ENCODE measurements at places on chromosomes 6 and 20.

GRCh38 chr6:160756871-160757270, 54.8 kb downstream of the PLG start:
- DNase-seq: peak; percentile 3

- DNase-seq: no peak
Observed at GRCh38 chr6:169982461-169983386, 231.3 kb downstream of the ERMARD start.

DNA sequence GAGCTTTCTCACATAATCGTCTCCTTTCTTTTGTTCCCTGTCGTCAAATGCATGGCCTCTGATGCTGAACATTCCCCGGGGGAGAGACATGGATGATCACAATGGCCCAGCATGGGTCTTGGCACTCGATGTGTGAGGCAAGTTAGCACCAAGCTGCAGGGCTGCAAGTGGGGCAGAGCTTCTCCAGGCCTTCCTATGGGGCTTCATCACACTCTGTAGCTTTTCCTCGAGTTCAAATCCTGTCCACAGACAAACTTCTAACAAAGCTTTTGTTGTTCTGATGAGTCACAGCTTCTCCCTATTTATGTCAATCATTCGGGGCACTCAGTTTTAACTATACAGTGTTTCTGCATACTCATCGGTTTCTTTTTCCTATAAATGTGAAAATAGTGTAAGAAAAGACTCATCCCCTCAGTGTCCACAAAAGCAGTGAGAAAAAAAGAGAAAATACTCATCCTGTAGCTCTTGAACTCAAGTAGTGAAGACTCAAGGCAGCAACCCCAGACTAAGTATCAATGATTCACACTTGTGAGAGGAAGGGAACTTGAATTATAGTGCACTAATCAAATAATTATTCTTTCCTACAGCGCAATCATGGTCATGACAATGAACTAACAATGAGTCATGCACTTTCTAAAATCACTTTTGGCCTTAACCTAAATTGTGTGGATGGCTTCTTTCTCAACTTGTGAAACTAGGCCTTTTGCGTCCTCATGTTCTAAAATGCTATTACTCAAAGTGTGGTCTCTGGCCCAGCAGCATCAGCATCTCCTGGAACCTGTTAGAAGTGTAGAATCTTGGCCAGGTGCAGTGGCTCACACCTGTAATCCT, 68.4 kb upstream of the NOX3 start:
- DNase-seq: peak; percentile 96

- no peak for DNase-seq
Observed at GRCh38 chr20:34061695-34062094, 50.3 kb downstream of the EIF2S2 start.

DNA sequence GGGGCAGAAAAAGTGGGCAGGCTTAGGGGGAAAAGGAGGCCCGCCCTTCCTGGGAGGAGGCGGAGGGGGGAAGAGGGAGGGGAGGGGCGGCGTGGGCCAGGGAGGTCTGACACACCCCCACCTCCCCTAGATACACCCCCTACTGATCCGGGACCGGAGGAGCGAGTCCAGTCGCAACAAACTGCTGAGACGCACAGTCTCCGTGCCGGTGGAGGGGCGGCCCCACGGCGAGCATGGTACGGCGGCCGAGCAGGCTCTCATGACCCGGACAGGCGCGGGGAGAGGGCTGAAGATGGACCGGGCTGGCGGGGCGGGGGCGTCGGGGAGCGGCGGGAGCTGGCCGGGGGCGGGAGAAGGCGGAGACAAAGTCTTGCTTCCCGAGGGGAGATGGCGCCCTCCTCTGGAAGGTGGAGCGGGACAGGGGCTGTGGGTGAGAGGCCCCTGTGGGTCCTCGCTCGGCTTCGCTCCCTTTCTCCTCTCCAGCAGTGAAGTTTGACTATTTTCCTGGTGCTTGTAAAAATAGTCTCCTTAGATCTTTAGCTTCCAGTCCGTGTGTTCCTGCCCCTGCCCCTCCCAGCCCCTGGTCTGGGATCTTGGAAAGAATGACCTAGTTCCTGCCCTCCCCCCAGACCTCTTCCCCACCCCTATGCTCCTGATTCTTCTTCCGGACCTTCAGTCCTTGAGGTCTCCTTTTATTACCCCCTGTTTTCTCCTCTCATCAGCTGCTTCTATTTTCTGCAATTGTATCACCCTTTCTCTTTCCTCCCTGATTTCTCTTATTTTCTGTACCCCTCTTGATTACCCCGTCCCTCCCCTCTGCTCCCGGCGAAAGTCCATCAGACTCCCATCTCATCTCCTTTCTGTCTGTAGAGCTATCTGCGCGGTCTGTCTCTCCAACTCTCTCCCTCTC, 6.1 kb downstream of the SYNGAP1 start:
- DNase-seq: peak; percentile 93

DNA sequence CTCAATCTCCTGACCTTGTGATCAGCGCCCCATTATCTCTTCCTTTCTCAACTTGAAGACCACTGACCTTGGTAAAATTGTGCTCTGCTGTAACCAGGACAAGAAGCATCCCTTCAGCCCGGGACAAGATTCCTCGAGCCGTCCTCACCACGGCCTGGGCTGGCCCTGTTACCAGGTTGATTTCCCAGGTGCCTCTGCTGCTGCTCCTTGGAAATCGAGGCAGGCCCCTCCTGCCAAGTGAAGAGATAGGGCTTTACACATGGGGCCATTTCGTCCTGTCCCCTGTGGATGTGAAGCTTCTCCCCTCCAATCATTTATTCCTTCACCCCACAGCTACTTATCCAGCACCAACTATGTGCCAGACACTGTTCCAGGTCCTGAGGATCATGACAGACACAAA, 21.5 kb downstream of the RAB44 start:
- no peak for DNase-seq

GRCh38 chr6:35512740-35513139, at the start of gene TULP1:
TSS of gene TULP1 (minus strand) at chr6:35512896. CDS start at chr6:35512858, 38 bp downstream.
- DNase-seq: no peak

- DNase-seq: no peak
Observed at GRCh38 chr20:47338131-47338628, 18.3 kb downstream of the ZMYND8 start.

DNA sequence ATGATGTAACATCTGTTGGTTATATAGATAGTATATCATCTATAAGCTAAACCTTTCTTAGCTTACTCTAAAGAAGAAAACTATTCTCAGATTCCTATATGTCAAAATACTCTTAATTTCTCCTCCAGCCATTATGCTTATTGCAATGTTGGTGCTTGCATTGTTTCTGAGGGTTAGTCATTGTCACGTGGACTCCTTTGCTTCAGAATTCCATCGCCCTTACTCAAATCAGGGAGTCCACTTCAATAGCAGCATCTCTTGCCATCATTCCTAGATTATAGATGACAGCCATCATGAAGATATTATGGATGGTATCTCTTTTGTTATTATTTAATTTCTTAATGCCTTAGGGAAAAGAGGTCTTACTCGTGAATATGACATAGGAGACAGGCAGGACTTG, 776.1 kb downstream of the TENT5A start:
- DNase-seq: no peak

- DNase-seq: no peak
Observed at GRCh38 chr20:58571693-58572427, 56.7 kb upstream of the APCDD1L start.

DNA sequence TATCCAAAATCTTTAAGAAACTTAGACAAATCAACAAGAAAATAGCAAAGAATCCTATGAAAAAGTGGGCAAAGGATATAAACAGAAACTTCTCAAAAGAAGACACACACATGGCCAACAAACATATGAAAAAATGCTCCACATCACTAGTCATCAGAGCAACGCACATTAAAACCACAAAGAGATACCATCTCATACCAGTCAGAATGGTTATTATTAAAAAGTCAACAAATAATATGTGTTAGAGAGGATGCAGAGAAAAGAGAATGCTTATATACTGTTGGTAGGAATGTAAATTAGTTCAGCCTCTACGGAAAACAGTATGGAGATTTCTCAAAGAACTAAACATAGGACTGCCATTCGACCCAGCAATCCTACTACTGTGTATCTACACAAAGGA, 212.0 kb upstream of the DTNBP1 start:
- no peak for DNase-seq

GRCh38 chr20:51884561-51884960, 82.2 kb upstream of the SALL4 start:
- DNase-seq: no peak

- no peak for DNase-seq
Observed at GRCh38 chr6:68760941-68761676, 126.0 kb downstream of the ADGRB3 start.

DNA sequence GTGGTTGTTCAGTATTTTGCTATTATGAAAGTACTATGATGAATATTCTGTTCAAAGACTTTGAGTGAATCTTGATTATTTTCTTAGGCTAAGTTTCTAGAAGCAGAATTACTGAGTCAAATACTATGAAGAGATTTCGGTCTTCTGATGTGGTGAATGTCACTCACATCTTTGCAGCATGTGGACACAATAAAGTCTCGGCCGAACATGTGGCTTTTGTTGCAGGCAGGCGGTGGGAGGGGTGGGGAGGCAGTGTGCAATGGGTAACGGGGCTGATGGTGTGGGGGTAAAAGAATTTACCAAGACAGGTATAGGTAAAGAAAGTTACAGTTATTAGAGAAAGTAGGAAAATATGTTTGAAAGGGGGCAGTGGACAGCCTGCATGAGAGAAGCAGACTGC, 156.4 kb upstream of the DTNBP1 start:
- no peak for DNase-seq

GRCh38 chr20:57313230-57313629, 16.4 kb upstream of the SPO11 start:
- no peak for DNase-seq

GRCh38 chr6:22880686-22881433, 311.5 kb downstream of the HDGFL1 start:
- DNase-seq: peak; percentile 15

GRCh38 chr6:760982-761955, 68.3 kb upstream of the EXOC2 start:
- DNase-seq: no peak

GRCh38 chr6:30727920-30728553, 7.9 kb downstream of the TUBB start:
- DNase-seq: peak; percentile 53

DNA sequence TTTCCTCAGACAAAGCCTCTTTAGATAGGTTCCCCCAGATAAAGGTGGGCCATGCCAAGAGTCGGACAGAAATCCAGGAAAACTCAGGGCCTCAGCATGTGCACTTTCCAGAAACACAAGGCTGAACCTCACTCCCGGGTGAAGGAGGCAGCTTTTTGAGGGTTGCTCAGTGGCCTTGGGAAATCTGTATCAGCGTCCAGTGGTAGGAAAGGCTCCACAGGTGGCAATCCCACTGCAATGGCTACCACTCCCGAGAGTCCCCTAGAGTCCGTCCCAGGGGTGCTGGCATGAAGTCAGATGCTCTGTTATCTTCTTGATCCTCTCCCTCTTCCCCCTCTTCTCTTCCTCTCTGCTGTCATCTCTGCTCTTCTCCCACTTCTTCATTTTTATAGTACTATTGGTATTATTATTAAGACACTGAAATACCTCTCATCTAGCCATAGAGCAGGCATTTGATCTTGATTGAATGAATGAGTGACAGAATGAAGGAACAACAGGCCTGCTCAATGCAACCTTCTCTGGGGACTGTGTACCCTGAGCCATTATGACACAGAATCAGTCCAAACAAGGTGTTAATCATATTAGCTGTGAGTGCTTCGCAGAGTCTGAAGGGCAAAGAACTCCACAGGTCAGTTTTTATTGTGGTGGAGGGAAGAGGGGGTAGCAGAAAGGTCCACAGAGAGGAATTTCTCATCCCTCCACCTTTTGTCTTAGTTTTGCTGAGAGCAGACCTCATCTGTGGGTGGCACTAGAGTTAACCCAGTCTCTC, 13.3 kb downstream of the SLC22A1 start:
- no peak for DNase-seq

DNA sequence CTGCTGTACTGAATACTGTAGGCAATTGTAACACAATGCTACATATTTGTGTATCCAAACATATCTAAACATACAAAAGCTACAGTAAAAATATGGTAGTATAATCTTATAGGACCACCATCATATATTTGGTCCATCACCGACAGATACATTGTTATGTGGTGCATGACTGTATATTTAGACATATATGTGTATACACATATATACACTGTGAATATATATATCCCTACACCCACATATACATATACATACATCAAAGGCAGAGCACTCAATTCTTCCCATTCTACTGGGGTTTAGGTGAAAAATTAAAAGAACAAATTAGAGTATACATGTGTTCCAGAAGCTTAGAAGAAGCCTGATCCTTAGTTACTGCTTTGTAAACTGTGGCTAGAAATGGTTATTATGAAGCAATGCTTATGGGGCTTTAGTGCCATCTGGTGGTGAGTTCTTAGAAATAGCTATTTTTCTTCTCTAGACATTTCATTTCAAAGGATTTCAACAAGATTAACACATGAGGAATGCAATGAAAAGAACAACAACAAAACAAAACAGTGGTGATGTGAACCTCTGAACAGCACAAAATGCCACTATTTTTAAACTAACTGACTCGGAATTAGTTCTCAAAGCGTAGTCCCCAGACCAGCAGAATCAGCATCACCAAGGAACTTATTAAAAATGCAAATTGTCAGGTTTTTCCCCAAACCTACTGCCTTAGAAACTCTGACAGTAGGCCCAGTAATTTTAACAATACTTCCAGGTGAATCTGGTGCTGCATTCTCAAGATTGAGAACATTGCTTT, 38.0 kb downstream of the PKHD1 start:
- DNase-seq: peak; percentile 77

GRCh38 chr6:4676016-4676415, 100.2 kb upstream of the CDYL start:
- DNase-seq: no peak

- peak; percentile 80 for DNase-seq
Observed at GRCh38 chr6:33314515-33314942, 651 bp upstream of the TAPBP start.

DNA sequence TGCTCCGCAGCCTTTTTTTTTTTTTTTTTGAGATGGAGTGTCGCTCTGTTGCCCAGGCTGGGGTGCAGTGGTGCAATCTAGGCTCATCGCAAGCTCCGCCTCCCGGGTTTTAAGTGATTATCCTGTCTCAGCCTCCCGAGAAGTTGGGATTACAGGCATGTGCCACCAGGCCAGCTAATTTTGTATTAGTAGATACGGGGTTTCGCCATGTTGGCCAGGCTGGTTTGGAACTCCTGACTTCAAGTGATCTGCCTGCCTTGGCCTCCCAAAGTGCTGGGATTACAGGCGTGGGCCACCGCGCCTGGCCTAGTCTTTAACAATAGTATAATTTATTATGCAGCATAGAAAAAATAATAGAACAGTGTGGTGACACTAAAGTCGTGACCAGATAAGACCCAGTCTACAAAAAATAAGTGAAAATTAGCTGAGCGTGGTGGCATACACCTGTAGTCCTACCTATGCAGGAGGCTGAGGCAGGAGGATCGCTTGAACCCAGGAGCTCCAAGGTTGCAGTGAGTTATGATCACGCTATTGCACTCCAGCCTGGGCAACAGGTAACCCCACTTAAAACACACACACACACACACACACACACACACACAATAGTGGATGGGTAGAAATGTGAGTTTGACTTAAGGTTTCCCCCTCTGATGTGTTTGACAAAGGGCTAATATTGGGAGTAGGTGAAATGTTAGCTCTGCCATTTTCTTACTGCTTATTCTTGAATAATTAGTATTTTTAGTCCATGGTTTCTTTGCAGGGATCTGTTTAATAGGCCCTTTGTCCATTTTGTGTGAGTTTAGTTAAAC, 6.5 kb downstream of the PIM1 start:
- no peak for DNase-seq

DNA sequence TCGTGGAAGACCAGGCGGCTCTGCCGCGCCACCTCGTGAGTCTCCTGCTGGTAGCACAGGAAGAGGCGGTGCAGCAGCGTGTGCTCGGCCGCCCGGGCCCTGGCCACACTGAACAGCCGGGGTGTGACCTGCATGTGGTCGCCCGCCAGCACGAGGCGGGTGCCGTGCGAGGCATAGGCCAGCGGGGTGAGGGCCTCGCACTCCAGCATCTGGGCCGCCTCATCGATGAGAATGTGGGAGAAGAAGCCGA, 7.0 kb downstream of the HELZ2 start:
- no peak for DNase-seq

Measured in A673 (cell line).